ENCODE measurements at places on chromosomes 12 and 14. TPM values are rescaled to one million over a fixed set of nuclear protein-coding genes. Genes with fewer than 3 reads are reported as not detected.

- no peaks in the 10 kb centered on the region for H3K27me3 ChIP-seq
- H3K36me3 ChIP-seq: no peaks in the 10 kb centered on the region
- H3K4me1 ChIP-seq: no peaks in the 10 kb centered on the region
- DNase-seq: no peak
Measured at GRCh38 chr14:37546621-37547447, 48.2 kb downstream of the FOXA1 start.

DNA sequence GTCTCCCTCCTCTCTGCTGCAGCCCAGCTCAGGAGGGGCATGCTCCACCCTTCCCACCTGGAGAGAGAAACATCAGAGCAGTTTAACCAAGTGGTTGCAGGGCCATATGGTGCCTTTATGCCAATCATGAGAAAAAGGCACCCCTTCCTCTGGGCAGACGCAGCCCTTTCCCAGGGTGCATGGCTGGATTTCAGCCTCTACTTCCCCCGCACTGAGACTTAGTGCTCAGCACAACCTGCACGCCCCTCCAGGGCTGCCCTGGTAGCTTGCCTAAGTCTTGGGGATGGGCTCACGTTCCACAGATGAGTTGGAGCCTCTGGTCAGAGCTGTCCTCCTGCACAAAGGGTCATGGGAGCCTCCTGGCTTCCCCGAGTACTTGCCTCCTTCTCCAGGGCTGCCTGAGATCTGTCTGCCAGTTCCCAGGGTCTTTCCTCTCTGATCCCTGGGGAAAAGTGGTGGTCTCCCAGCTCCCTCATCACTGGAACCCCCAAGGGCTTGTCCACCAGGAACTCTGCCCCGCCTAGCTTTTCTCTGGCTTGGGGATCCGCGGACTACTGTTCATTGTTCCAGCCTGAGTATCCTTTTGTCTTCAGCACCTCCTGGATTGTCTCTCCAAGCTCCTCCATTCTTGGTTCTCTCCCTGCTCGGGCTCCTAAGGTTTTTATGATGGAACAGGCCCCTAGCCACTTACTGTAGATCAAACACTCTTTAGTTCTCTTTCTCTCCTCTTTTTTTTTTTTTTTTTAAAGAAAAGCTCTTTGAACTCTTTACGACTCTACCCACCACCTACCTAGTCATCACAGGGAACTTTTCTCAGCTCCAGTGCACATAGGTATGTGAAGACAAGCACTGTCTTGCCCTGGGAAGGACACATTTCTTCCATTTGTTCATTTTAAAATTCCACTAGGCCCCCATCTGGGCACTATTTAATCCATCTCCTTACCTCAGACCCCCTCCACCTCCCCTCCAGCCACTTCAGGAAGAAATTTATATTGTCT lies 6.1 kb upstream of the KRT74 start:
- no peak for DNase-seq

DNA sequence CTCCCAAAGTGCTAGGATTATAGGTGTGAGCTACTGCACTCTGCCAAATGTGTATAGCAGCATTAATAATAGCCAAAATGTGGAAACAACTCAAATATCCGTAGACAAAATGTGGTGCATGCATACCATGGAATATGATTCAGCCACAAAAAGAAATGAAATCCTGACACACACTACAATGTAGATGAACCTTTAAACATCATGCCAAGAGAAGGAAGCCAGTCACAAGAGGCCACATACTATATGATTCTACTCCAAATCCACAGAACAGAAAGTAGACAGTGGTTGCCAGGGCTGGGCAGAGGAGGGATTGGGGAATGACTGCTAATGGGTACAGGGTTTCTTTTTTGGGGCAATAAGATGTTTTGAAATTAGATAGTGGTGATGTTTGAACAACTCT lies 7.7 kb upstream of the TMED2 start:
- H3K36me3 ChIP-seq: no peaks in the 10 kb centered on the region
- no peaks in the 10 kb centered on the region for H3K4me1 ChIP-seq
- no peak for DNase-seq

The IL26 gene
- not detected for total RNA-seq

The KRT6A gene
- 14.4 TPM for total RNA-seq

The FANCM gene
- total RNA-seq: 10.5 TPM

DNA sequence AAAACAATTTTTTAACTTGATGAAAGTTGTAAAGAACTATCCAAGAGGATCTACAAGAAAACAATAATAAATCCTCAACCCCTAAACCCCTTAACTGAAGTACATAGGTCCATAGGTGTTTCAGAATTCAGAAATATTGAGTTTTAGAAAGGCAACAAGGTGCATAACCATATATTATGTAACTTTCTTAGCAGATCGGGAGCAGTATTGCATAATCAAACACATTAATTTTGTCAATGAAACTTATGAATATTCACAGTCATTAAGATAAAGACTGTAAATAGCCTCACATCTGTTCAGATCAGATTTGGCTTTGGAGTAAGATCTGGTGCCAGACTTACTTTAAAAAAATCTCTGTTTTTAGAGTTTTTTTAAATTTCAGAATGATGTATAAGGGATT lies 647.1 kb upstream of the FLRT2 start:
- H3K4me1 ChIP-seq: no peaks in the 10 kb centered on the region
- no peak overlapping the region for H3K27ac ChIP-seq
- DNase-seq: no peak
- H3K4me3 ChIP-seq: no peak overlapping the region
- no peaks in the 10 kb centered on the region for H3K36me3 ChIP-seq

- H3K27ac ChIP-seq: no peak overlapping the region
- no peak overlapping the region for H3K4me3 ChIP-seq
- no peaks in the 10 kb centered on the region for H3K36me3 ChIP-seq
- no peaks in the 10 kb centered on the region for H3K4me1 ChIP-seq
Measured at GRCh38 chr12:129119537-129119936, 266.3 kb downstream of the GLT1D1 start.

DNA sequence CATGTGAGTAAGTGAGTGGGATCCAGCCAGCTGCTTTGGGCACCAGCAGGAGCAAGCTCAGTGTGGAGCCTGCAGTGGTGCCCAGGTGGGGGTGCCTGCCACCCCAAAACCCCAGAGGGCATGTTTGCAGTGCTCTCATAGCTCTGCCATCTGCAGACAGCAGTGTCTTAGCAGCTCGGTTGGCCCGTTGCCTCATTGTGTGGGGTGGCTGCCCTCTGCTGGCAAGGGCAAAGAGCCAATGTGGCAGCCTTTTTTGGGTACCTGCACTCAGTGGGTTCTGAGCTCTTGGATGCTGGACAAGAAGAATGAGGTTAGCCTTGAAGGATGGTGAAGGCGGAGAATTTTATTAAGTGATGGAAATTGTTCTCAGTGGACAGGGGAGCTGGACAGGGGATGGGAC lies 52.3 kb downstream of the NEUROD4 start:
- H3K36me3 ChIP-seq: no peaks in the 10 kb centered on the region
- DNase-seq: peak; percentile 41
- H3K27ac ChIP-seq: no peak overlapping the region
- peaks cover 1% of the 10 kb centered on the region for H3K27me3 ChIP-seq
- no peak overlapping the region for H3K4me3 ChIP-seq

DNA sequence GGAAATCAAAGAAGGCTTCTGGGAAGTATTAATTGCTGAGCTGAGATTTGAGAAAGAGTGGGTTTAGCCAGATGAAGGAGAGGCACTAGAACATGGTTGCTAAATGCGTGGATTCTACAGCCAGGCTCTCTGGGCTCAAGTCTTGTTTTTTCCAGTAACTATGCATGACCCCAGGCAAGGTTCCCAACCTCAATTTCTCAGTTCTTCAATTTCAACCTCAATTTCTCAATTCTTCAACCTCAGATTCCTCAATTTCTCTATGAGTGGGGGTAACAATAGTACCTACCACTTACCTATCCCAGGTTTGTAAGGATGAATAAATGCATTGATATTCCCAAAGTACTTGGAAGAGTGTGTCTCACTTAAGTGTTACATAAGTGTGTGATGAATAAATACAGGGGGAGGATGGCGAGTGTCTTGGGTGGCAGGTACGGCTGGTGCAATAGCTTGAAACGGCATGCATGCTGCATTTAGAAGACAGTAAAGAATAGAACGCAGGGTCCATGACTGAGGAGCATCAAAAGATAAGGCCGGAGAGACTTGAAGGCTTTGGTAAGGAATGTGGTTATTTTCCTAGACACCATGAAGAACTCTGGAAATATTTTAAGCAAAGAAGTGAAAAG lies 149.1 kb upstream of the ATP2B1 start:
- no peak overlapping the region for H3K27ac ChIP-seq
- H3K36me3 ChIP-seq: no peaks in the 10 kb centered on the region
- no peaks in the 10 kb centered on the region for H3K27me3 ChIP-seq
- no peak for DNase-seq
- H3K4me3 ChIP-seq: no peak overlapping the region

The ACSM4 gene
- total RNA-seq: not detected

GRCh38 chr12:122917507-122918121 lies 21.7 kb upstream of the VPS37B start:
- H3K4me3 ChIP-seq: no peak overlapping the region
- no peaks in the 10 kb centered on the region for H3K27me3 ChIP-seq
- DNase-seq: no peak
- no peak overlapping the region for H3K27ac ChIP-seq

The NCKAP5L gene
- total RNA-seq: 5.6 TPM

The SLC17A8 gene
- total RNA-seq: 3.0 TPM

DNA sequence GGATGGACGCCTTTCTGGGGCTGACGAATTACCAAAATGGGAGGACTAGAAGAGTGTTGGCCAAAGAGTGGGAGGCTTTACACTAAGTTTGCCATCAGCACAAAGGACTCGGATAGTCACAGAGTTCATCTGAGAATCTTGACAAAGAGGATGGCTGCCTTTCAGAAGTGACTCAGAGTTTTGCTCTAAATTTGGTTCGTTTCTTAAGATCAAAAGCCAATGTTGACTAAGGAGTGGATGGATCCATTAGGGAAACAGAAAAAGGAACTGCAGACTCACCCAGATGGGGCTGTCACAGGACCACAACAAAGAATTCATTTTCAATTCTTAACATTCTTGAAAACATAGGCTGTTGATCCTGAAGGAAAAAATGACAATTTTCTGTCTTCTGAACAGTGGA lies 81.3 kb upstream of the DUSP6 start:
- DNase-seq: no peak
- H3K4me3 ChIP-seq: no peak overlapping the region
- no peaks in the 10 kb centered on the region for H3K27me3 ChIP-seq
- no peak overlapping the region for H3K27ac ChIP-seq
- H3K4me1 ChIP-seq: no peaks in the 10 kb centered on the region

The ACACB gene
- total RNA-seq: 2.0 TPM

DNA sequence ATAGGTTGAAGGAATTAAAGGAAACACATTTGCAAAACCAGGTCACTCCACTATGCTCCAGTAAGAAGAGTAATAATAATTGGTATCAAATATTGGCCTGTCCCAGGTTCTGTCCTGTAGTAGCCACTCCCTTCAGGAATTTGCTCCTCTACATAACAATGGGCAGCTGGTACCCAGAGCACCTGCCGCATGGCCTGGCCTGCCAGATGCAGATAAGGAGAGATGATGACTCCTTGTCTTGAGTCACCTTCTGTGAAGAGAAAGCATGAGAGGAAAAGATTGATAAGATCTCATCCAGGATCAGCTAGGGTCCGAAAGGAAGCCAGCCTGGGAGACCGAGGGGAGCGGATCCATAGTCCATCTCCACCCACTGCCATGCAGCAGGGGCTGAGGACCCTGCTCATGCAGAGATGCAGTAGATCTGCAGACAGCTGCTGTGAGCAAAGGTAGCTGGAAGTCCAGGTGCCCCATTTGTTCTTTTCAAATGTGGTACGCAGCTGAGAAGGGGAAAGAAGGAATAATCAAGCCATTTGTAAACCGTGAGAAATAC lies 24.3 kb downstream of the VCPKMT start:
- no peaks in the 10 kb centered on the region for H3K27me3 ChIP-seq
- H3K36me3 ChIP-seq: no peaks in the 10 kb centered on the region
- no peak for DNase-seq

- peak overlapping the region; percentile 98 for H3K27ac ChIP-seq
- DNase-seq: no peak
- H3K4me3 ChIP-seq: peak overlapping the region; percentile 94
- peaks cover 3% of the 10 kb centered on the region for H3K36me3 ChIP-seq
- peaks cover 13% of the 10 kb centered on the region for H3K4me1 ChIP-seq
Measured at GRCh38 chr14:49769171-49769570, 1.2 kb downstream of the KLHDC2 start.

The DHH gene
- total RNA-seq: 0.09 TPM

The CKB gene
- 8.6 TPM for total RNA-seq

GRCh38 chr12:68885381-68885780 lies 47.6 kb downstream of the CPM start:
- H3K4me1 ChIP-seq: no peaks in the 10 kb centered on the region
- DNase-seq: no peak
- no peak overlapping the region for H3K27ac ChIP-seq
- no peak overlapping the region for H3K4me3 ChIP-seq
- no peaks in the 10 kb centered on the region for H3K27me3 ChIP-seq
- H3K36me3 ChIP-seq: no peaks in the 10 kb centered on the region

DNA sequence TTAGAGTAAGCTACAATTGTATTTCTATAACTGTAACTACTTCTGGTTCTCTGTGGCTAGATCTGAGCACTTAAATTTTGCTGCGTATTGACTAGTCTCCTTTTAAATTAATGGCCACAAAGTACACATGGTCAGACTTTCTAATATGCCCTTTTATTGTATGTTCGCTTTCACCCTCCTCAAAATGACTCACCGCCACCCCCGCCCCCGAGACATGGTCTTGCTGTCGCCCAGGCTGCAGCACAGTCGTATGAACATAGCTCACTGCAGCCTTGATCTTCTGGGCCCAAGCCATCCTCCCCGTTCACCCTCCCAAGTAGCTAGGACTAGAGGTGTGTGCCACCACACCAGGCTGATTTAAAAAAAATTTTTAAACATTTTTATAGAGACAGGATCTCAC lies 11.8 kb downstream of the MTERF2 start:
- H3K27me3 ChIP-seq: no peaks in the 10 kb centered on the region
- H3K4me1 ChIP-seq: no peaks in the 10 kb centered on the region
- peaks cover 11% of the 10 kb centered on the region for H3K36me3 ChIP-seq
